IPS DF 6.9 (cell line): ENCODE measurements at places on chromosomes 2 and 18.

DNA sequence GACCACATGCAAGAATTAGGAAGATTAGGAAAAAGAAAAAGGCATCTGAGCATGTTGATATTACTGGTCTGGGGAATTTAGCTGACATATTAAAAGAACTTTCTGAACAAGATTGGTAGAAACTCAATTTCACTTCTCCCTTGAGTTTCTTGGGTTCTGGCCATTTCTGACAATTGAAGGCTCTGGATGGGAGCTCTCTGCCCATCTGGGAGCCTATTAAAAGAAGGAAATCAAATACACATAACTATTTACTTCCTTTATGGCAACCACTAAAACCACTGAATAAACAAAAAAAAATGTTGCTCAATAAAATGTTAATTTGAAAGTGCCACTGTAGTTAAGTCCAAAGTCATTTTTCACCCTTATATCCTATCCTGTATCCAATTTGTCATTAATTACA is 216.8 kb upstream of the HNMT start:
- DNase-seq, result no peak

GRCh38 chr2:170146784-170147183 is 31.2 kb upstream of the MYO3B start:
- no peak for DNase-seq

- DNase-seq, result no peak
Measured at GRCh38 chr2:237309011-237309410, 105.0 kb downstream of the COL6A3 start.

DNA sequence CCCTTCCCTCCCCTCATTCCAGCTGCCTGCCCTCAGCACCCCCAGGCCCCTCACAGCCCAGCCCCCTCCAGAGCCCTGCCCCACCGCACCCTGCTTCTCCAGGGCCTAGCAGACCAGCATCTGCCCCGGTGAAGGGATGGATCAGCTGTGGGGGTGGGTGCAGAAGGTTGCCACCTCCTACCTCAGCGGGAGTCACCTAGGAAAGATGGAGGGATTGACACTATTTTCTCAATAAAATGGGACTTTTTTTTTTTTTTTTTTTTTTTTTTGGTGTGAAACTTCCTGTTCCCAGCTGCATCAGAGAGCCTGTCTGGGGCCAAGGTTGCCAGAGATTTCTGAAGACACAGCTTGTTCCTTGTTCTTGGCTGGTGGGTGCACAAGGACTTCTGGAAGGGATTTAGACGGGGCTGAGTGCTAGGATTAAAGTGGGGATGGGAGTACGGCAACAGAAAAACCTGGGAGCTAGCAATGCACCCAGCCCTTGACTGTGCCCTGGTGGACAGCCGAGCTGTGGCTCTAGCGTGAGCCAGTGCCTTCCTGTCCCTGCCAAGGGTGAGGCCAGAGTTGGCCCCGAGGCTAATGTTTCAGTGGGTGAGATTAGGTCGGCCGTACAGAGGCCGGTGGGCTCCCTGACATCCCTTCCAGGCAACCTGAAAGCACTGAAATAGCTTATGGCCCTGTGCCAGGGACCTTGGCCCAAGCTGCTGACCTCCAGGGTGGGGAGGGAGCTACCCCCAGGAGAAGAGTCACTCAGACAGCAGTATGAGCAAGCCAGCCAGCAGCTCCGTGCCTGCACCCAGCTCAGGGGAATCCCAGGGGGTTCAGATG is 4.6 kb downstream of the B3GNT7 start:
- DNase-seq, result no peak

DNA sequence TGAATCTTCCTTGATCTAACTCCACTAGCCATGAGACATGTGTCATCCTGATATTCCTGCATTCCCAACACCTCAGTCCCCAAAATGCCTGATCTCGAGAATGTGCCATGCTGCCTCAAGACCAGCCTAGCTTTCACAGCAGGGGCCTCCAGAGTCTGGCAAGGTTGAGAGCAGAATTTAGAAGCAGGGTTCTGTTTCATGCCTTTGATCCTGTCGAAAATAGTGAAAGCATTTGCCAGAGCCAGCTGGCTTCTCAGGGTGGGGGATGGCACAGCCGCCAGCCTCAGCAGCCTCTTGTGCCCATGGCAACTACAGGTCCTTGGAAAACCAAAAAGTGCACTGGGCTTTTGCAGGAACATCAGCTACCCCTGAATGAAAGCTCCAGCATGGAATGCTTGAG is 143.5 kb downstream of the RTN4 start:
- no peak for DNase-seq
